Suppressor macrophage treated with lipopolysaccharide for 4 hours (primary cell): ENCODE measurements at places on chromosomes 3 and 15.
A peak's percentile ranks its signal among the peaks of the same experiment; 100 is the strongest.

DNA sequence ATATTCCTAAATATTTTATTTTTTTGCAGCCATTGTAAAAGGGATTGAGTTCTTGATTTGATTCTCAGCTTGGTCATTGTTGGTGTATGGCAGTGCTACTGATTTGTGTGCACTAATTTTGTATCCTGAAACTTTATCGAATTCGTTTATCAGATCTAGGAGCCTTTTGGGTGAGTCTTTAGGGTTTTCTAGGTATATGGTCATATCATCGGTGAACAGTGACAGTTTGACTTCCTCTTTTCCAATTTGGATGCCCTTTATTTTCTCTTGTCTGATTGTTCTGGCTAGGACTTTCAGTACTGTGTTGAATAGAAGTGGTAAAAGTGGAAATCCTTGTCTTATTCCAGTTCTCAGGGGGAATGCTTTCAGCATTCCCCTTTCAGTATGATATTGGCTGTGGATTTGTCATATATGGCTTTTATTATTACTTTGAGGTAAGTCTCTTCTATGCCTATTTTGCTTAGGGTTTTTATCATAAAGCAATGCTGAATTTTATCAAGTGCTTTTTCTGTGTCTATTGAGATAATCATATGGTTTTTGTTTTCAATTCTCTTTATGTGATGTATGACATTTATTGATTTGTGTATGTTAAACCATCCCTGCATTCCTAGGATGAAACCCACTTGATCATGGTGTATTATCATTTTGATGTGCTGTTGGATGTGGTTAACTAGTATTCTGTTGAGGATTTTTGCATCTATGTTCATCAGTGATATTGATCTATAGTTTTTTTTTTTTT lies 11.4 kb upstream of the SLC9A9 start:
- DNase-seq, result no peak

DNA sequence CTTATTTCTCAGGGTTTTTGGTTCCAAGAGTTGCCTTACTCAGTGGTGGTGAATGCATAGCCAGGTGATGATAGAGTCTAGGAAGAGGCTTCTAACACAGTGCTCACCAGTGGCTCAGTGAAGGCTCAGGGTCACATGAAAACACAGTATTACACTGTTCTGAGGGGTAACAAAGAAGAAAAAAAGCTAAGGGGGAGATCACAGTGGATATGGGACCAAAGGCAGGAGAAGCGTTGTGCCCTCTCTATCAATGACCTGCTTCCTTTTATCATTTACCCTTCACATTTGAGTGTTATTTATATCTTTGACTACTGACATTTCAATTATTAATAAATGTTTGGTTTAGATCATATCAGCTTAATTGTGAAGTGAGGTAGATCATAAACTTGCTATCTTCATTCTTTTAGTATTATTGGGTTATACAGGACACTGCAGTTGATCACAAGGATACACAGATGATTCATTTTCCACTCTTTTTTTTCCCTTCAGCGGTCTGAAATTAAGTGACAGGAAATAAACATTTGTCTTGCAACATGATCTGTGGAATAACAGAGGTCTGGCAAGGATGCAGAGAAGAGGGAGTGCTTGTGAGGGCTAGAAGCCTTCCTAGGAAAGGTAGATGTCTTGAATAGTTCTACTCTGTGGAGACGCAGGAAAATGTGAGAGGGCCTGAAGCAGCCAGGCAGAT lies 171.7 kb downstream of the C3orf38 start:
- no peak for DNase-seq

- DNase-seq, result peak; percentile 96
These were observed 12.7 kb downstream of the ATP10A start for GRCh38 chr15:25850154-25851111.

DNA sequence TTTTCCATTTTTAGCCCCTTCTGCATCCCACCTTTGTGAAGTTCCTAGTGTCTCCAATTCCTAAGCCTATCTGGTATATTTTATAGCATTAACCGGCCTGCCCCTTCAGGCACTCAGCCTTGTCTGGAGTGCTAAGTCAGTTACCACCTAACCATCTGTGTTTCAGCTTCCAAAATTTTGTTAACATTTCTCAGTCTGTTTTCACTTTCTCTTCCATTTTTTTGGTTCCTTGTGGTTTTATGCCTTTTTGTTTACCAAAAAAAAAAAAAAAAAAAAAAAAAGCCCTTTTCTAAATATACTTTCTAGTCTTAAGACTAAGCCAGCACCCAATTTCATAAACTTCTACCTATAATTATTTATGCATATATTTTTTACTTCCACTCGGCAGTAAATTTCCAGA lies 92.4 kb downstream of the CSNK1G1 start:
- DNase-seq, result peak; percentile 23

GRCh38 chr3:141940194-141940776 lies 63.8 kb downstream of the ATP1B3 start:
- peak; percentile 41 for DNase-seq

GRCh38 chr3:191959876-191960413 lies 499.0 kb downstream of the PYDC2 start:
- no peak for DNase-seq
